ENCODE measurements at places on chromosomes 7 and 10.

- DNase-seq = no peak
These were observed 52.5 kb downstream of the ADCYAP1R1 start for GRCh38 chr7:31104361-31105255.

- no peak for DNase-seq
These were observed 7.1 kb upstream of the NOD1 start for GRCh38 chr7:30485667-30486066.

DNA sequence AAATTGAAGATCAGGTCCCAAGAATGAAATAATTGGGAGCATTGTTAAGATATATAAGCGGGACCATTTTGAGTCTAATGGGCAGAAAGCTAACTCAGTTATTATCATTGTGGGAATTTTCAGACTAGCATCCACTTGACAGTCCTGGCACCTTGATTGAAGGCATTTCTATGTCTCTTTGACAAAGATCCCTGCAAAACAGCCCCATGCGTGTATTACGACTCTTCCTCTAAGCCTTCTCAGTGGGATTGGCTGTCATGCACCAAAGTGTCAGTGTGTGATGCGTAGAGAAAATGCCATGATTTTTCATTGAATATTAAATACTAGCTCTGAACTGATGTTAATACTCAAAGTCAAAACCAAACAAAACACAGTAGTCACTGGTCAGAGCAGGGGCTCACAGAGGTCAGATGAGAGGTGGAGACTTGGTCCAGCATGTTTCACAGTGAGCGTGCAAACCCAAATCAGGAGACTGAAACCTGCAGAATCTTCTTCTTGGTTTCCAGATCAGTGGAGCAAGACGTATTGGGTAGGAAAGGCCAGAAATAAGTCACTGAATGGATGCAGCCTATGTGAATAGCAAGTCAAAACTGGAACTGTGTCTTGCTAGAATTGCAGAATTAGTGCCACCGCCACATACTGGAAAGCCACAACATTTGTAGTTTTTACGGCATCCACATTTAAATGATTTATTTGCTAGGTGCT lies 303.6 kb upstream of the AKR1E2 start:
- no peak for DNase-seq

DNA sequence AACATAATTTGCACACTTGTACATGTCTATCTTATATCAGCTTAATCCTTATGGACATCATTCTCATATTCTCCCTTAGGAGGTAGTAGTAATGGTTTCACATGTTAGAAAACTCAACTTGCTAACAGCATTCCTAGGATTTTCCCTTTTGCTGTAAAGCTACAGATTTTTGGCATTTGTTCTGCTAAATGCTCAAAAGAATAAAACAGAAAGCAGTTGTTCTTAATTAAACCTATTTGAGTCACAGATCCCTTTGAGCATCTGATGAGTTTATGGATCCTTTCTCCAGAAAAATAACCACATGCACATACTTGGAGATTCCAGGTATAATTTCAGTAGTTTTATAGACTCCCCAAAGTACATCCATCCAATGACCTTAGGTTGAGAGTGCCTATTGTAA lies 122.9 kb upstream of the BET1 start:
- DNase-seq = no peak

- DNase-seq = no peak
These were observed 8.9 kb downstream of the HIP1 start for GRCh38 chr7:75729851-75730274.

DNA sequence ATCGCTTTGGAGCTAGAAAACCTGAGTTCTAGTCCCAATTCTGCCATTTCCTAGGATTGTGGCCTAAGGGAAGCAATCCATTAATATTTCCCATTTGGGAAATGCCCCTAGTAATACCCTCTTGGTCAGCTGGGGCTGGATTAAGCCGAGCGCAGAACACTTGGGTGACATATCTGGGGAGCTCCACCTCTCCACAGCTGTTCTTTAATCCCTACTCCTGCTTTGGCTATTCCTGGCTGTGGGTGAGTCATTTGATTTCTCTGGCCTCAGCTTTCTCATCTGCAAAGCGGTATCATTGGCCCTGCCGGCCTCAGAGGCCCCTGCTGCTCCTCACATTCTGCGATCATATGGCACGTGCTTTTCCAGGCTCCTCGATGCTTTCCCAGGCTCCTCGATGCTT lies 108.3 kb downstream of the BUB3 start:
- no peak for DNase-seq

- no peak for DNase-seq
These were observed 24.7 kb upstream of the GRID1 start for GRCh38 chr10:86391236-86391840.

- DNase-seq = no peak
These were observed 2.4 kb upstream of the VDAC2 start for GRCh38 chr10:75208181-75208580.

- DNase-seq = no peak
These were observed 89.9 kb downstream of the KAT6B start for GRCh38 chr10:74916283-74916682.
